Right forelimb (tissue), 1 donor: ENCODE measurements at places on chromosomes 12 and 14.

- DNase-seq = no peak
Measured at GRCh38 chr14:75383721-75384120, 44.1 kb upstream of the JDP2 start.

GRCh38 chr14:101687756-101688546, 73.6 kb upstream of the PPP2R5C start:
- DNase-seq = no peak

- DNase-seq = no peak
Measured at GRCh38 chr12:91722072-91722471, 423.6 kb downstream of the BTG1 start.

DNA sequence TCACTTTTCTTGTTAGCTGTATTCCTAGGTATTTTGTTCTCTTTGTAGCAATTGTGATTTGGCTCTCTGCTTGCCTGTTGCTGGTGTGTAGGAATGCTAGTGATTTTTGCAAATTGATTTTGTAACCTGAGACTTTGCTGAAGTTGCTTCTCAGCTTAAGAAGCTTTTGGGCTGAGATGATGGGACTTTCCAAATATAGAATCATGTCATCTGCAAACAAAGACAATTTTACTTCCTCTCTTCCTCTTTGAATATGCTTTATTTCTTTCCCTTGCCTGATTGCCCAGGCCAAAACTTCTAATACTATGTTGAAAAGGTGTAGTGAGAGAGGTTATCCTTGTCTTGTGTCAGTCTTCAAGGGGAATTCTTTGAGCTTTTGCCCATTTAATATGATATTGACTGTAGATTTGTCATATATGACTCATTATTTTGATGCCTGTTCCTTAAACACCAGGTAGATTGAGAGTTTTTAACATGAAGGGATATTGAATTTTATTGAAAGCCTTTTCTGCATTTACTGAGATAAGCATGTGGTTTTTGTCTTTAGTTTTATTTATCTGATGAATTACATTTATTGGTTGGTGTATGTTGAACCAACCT, 26.7 kb downstream of the CLECL1 start:
- no peak for DNase-seq

GRCh38 chr12:57011438-57012424, 4.6 kb downstream of the TAC3 start:
- DNase-seq = no peak

DNA sequence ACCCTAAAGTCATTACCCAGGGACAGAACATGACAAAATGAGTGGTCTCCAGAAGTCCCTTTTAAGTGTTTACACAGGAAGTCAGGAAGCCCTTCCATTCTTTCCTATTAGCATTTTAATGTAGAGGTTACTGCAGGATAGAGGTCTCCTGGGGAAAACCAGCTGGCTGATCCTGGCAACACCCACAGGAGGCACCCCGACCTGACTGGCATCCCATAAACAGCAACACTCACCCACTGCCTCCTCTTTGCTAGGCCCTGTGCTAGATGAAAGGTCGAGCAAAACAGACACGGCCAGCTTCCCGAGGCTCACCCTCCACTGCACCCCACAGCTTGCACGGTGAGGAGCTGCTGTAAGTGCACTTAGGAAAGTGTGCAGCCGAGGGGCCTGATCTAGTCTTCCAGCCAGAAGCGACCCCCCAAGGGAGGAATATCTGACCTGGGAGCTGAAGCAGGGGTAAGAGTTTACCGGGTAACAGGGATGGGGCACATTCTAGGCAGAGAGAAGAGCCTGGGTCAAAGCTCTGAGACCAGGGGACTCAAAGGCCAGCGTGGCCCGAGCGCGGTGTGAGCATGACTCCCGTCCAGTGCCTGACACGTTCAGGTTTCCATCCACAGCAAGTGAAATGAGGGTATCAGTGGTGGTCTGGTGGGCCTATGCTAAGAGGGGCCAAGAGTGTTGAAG, 9.0 kb downstream of the DAZAP2 start:
- no peak for DNase-seq

DNA sequence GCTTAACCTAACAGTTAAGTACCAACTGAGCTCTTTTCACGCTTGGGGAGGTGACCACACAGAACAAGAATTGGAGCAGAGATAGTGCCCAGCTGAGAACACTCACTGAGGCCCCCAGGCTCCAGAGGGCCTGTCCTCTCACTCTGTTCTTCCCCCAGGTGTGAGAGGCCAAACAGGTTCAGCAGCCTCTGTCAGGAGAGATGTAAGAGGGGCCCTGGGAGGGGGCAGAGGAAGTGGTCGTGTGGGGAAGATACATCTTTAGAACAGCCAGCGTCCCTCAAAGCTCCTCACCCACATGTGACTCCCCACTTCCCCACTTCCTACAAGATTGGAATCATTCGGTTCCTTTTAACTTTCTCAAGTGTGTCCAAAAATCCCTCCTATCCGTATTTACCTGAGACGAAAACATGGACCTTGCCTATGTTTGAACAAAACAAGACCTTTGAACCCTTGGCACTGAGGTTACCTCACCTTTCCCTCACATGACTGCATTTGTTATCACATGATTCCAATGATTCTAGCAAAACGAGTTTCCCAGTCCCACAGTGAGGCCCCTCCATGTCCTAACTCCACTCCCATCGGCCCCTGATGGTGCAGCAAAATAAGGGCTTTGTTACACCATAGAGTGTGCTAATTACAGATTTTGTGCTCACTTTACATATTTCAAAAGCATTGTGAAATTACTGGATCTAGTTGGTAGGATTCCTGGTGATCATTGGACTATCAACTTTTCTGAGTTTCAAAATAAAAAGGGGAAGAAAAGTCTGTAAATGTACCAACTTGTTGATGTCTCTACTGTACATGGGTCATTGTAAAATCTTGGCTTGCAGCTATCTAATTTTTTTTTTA, 40.0 kb upstream of the PAPOLA start:
- DNase-seq = no peak

DNA sequence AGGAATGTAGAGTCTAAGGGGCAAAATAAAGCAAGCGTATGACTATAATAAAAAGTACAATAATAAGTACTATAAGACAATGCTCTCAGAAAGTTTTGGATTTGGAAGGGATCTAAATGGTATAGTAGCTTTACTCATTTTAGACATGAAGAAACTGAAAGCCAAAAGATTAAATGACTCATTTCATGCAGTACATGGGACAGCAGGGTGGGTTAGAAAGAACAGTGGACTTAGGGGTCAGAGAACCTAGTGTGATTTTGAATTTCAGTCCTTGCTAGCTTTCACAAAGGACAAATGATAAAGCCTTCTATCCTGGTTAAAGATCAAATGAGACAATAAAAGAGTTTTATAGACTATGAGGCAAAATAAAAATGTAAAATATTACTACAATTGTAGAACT, 6.8 kb upstream of the LEMD3 start:
- no peak for DNase-seq

DNA sequence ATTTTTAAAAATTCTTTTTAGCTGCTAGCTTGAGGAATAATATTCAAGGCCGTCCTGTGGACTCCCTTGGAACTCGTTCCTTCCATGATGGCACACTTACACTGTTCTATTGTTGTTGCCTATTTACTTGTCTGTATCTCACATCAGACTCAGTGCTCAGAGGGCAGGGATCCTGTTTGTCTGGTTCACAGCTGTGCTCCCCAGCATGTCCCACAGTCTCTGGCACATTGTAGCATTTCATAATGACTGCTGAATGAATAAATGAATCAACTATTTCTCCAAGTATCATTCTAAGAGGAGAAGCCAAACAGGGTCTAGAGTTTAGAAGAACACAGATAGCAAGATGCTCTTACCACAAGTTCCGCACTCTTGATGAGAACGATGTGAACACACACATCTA, 48.0 kb downstream of the NTN4 start:
- DNase-seq = no peak

GRCh38 chr12:120853188-120853587, 51.0 kb downstream of the SPPL3 start:
- DNase-seq = no peak

DNA sequence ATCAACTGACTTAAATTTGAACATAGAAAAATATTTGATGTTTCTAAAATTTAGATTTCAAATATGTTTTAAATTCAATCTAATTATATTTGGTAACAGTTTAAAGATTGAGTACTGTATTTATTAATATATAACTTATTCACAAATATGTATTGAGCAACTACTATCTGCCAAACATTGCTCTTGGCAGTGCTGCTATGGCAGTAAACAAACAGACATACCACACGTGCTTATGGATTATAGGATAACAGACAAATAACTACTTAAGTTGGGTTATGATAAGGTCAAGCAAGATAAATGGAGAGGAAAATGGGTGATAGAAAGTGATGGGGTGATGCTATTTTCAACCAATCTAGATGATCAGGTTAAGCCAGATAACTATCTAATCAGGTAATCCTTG, 538.1 kb downstream of the C12orf50 start:
- no peak for DNase-seq

DNA sequence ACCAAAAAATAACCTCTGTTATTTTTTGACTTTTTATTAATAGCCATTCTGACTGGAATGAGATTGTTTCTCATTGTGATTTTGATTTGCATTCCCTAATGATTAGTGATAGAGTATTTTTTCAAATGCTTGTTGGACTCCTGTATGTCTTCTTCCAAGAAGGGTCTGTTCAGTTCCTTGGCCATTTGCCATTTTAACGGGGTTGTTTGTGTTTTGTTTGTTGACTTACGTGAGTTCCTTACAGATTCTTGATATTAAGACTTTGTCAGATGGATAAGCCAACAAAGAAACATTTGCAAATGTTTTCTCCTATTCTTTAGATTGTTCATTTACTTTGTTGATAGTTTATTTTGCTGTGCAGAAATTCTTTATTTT, 651.6 kb upstream of the LRFN5 start:
- DNase-seq = no peak

GRCh38 chr14:54920052-54920451, 17.4 kb upstream of the GCH1 start:
- DNase-seq = no peak

DNA sequence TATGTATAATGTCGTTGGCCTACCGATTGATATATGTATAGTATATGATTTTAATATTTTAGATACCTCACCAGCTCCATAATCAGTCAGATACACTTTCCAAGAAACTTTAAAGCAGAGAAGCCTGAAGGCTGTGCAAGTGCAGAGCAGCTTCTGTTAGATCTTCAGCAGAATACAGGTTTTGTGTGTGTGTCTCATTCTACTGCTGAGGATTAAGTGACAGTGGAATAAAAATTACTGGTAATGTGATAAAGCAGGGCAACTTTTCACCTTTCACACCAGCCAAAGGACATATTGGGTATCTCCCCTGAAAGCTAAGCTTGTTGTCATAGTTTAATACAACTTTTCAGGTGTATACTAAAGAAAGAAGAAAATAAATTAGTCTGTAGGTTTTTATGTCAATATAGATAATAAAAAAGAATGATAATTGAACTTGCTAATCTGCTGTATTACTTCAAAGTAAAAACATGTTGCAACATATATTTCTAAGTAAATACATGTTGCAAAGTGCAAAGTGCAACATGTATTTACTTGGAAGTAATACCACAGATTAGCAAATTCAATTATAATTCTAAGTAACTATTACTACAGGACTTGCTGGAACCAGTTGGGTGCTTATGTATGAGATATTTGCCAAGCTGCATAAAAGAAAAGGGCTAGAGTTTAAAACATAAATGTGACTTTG, 128.3 kb downstream of the SLC16A7 start:
- no peak for DNase-seq

DNA sequence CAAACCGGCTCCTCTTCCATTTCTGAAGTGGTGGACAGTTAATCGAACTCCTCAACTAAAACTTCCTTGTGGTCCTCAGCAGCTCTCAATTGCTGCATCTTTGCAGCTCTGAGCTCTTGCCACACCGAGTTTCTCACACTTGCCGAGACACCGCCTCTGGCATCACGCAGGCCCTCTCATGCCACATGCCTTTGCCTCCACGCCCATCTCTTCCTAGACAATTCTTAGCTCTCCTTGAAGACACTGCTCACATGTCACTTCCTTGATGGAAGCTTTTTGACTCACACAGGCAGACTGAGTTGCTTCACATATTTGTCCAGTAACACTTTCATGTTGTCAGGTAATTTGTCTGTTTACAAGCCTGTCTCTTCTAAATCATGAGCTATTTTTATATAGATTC, 29.2 kb downstream of the KCNA1 start:
- DNase-seq = no peak

DNA sequence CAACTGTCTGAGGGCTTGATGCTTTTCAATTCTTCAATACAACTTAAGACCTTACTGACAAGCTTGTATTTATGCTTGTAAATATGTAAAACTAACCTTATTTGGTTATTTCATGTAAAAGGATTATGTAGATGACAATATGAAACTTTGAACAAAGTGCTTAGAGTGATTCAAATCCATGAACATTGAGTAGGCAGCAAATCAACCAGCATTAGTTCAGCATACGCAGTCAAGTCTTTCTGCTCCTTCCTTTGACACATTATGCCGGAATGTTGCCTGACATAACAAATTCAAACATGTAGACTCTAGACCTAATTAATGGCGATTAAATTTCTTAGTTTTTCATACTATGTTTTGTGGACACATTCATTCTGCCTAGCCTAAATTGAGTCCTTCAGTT, 105.2 kb downstream of the FGD4 start:
- no peak for DNase-seq

DNA sequence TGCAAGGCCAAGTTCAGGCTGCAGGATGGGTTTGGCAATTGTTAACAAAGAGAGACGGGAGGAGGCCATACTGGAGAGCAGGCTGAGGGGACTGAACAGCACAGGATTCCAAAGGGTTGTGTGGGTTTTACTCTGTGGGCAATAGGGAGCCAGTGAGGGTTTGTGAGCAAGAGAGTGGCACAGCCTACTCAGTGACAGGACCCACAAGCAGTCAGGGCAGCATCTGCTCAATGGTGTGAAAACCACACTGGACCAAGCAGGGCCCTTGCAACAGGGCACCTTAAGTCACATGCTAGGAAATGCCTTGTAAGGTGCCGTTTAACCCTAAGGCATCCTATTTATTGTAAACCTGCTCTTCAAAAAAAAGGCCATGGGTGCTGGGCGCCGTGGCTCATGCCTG, 22.0 kb downstream of the SYNE3 start:
- no peak for DNase-seq

DNA sequence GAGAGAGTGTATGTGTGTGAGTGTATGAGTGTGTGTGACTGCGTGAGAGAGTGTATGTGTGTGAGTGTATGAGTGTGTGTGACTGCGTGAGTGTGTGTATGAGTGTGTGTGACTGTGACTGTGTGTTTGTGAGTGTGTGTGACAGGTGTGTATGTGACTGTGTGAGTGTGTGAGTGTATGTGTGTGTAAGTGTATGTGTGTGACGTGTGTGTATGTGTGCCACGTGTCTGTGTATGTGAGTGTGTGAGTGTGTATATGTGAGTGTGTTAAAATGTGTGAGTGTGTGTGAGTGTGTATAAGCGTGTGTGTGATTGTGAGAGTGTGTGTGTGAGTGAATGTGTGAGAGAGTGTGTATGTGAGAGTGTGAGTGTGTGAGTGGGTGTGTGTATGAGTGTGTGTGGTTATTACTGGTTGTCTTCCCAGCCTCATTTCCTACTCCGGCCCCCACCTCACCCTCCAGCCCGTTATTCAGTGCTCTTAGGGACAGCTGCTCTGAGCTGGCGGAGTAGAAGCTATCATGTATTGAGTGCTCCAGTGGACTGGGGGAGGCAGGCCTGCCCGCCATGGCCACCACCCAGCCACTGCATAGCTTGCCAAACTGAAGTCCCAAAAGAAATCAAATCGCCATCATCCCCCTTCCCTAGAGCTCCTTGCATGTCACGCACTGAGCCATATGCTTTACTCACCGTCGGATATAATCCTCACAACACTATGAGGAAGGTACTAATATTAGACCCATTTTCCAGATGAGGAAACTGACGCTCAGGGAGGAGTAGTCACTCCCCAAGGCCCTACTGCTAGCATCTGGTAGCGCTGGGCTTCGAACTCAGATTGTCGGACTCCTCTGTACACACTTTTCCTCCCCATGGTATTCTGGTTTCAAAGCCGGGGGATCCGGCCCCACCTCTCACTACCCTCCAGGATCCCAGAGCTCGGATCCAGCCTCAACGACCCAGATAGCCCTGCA, 10.3 kb upstream of the MYL2 start:
- no peak for DNase-seq
